ENCODE measurements at places on chromosomes 4 and X.

DNA sequence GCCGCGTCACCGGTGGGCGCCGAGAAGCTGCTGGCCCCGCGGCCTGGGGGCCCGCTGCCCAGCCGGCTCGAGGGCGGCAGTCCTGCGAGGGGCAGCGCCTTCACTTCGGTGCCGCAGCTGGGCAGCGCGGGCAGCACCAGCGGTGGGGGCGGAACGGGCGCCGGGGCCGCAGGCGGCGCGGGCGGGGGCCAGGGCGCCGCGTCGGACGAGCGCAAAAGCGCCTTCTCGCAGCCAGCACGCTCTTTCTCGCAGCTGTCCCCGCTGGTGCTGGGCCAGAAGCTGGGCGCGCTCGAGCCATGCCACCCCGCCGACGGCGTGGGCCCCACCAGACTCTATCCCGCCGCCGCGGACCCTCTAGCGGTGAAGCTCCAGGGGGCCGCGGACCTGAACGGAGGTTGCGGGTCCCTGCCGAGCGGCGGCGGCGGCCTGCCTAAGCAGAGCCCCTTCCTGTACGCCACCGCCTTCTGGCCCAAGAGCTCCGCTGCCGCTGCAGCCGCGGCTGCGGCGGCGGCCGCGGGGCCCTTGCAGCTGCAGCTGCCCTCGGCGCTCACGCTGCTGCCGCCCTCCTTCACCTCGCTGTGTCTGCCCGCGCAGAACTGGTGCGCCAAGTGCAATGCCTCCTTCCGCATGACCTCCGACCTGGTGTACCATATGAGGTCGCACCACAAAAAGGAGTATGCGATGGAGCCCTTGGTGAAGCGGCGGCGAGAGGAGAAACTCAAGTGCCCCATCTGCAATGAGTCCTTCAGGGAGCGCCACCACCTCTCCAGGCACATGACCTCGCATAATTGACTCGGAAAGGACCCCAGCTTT is 5.6 kb downstream of the PRDM8 start:
- DNase-seq, result peak; percentile 44

GRCh38 chrX:94361241-94361640 is 687.2 kb downstream of the FAM133A start:
- no peak for DNase-seq

DNA sequence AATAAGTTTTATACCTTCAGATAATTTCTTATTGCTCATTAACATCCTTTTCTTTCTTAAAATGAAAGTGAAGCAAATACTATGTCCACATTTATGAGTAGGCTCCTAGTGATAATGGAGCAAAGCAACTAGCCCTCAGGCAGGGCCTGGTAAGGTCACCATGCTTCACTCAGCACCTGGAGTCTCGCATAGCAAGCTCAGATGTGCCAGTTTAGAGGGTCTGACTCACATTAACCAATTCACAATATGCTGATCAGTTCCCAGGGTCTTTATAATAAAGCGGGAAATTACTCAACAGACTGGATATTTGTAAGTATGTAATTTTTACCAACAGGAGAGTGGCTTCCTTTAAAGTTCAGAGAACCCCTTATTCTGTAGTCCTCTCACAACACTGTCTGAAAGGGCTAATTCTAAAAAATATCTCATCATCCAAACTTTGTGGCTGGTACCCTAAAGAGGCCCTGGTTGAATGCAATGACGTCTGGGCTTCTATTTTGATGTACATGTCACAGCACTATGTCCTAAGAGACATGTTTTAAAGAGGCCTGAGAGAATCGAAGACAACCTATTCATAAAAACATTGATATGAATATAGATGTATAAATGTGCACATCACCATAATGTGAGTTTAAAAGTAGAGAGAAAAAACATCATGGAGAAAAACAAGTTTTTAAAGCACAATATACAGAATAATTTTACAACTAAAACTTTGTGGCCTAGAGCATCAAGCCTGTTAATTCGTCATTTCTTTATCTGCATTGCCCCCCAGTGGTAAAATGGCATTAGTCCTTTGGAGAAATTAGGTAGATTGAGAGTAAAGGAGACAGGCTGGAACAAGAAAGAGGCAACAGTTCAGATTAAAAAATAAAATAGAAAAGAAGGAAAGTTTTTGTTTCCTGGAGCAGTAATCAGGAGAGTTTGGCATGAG is 44.3 kb downstream of the IL21 start:
- DNase-seq, result peak; percentile 50

DNA sequence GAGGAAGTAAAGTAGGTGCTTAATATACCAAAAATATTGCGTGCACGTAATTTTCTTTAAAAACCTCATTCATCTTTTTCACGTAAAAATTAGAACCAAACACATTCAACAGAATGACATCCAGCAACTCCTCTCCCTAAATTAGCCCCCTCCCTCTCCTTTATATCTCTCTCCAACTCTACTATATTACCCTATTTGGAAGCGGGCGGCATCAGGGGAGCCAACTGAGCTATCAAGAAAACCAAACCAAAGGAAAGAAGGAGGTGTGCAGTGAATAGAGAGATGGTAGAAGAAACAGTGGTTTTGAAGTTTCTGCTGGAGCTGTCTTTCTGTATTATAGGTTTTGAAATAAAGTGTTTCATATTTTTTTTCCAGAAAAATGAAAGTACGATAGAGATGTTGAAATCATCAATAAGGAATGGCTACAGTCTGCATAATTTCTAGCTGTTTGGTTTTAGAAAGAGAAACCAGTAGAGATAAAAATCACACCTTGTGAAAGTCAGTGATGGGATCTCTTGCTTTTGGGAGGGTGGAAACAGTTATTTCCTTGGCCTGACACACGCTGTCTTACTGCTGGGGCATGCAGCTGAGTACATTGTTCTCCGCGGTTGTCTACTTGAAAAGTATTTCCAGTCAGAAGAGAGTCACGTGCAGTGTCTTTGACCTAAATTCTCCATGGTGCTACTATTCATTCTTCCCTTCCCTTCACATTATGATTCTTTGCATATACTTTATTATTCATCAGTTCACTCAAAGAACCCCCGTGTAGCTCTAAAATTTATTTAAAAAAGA is 94.1 kb upstream of the WDR17 start:
- peak; percentile 1 for DNase-seq

DNA sequence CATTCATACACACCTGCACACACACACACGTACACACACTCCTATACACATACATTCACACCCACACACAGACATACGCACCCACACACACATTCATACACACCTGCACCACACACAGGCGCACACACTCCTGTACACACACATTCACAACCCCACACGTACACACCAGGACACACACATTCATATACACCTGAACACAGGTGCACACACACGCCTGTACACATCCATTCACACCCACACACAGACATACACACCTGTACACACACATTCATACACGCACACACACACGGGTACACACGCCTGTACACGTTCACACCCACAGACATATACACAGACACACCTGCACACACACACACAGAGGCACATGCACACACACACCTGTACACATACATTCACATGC is 53.0 kb upstream of the PPP2R3B start:
- no peak for DNase-seq

- DNase-seq, result peak; percentile 30
Observed at GRCh38 chr4:112633477-112634235, 3.1 kb downstream of the ZGRF1 start.
